HCEC 1CT (cell line): ENCODE measurements at places on chromosomes 2 and 18.

DNA sequence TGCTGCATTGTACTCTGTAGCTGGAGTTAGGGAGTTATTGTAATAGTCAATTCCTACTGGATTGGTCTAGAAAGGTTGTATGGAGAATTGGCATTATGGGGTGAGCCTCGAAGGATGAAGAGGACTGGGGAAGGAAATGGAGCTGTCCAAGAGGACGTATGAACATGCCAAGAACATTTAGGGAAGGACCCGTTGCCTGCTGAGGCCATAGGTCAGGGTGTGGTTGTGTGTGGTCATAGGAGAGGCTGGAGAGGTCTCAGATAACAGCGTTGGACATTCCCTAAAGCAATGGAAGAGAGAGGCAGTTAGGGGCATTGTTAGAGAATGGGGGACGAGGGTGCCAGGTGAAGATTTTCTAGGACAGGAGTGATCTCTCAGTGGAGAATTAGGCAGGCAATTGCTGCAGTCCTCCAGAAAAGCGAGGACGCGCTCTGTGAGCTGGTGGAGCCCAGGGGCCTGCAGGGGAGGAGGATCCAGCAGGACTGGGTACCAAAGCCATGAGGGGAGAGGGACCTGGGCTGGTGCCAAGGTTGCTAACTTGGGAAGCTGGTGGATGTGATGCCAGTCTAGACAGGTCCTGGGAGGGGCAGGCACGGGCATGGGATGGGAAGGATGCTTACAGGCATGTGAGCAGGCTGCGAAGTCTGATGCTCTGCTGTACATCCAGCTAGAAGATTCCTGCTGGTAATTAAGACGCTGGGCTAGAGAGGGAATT, 9.4 kb upstream of the PSD4 start:
- no peak for DNase-seq

GRCh38 chr2:228798458-228799207, 472.5 kb downstream of the PID1 start:
- DNase-seq = no peak

- peak; percentile 23 for DNase-seq
These were observed 106.0 kb downstream of the DTNB start for GRCh38 chr2:25567406-25567805.

- no peak for DNase-seq
These were observed 150.0 kb downstream of the RNF152 start for GRCh38 chr18:61742565-61743429.

- no peak for DNase-seq
These were observed 58.7 kb upstream of the GPC1 start for GRCh38 chr2:240376739-240377138.

DNA sequence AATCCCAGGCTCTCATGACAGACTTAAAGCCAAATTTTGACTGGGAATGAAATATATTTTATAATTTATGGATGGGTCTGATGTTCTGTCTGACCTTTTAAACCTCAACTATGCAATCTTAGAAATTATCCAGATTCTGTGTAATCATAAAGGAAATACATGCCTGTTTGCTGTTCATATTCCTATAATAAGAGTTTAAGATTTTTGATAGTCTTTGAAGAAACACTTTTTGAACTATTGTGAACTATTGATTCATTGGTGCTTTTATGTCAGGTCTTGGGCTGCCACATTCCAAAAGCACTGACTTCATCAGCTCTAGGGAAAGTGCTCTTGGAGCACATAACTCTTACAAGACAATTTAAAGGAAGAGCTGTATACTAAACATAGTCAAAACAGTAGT, 64.2 kb downstream of the CCDC150 start:
- DNase-seq = peak; percentile 18
